ENCODE measurements at places on chromosomes 5 and 9. TPM values are rescaled to one million over a fixed set of nuclear protein-coding genes. Genes with fewer than 3 reads are reported as not detected.

DNA sequence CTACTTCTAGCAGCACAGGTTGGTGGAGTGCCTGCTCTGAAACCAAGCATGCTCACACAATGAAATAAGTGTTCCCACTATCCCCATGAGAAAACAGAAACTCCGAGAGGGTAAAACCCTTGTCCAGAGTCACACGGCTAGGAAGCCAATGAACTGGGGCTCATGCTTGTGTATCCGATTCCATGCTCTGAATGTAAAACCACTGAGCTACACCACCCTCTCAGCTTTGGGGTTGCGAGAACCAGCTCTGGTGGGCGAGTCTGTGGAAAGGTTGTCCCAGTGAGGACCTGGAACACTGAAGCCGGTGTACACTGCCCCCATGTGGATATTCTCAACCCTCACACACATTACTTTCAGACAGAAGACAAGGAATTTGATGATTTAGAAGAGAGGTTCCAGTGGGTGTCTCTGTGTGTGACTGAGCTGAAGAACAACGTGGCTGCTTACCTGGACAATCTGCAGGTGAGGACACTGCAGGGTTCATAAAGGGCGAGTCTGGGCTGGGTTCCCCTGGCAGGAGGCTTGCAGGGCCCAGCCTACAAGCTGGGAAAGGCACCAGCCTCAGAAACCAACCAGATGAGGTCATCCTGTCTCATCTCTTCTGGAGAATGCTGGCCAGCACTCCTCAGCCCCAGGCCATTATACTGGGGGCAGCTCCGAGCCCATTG, 37.4 kb downstream of the ARHGEF37 start:
- no peaks in the 10 kb centered on the region for H3K27me3 ChIP-seq
- peaks cover 26% of the 10 kb centered on the region for H3K4me1 ChIP-seq
- H3K4me3 ChIP-seq, result no peak overlapping the region
- peak overlapping the region; percentile 25 for H3K27ac ChIP-seq
- H3K36me3 ChIP-seq, result peaks cover 71% of the 10 kb centered on the region

GRCh38 chr5:81230416-81230815, 2.7 kb upstream of the CKMT2 start:
- DNase-seq, result no peak
- H3K4me3 ChIP-seq, result no peak overlapping the region
- H3K36me3 ChIP-seq, result peaks cover 9% of the 10 kb centered on the region
- no peaks in the 10 kb centered on the region for H3K27me3 ChIP-seq
- H3K4me1 ChIP-seq, result peaks cover 39% of the 10 kb centered on the region

DNA sequence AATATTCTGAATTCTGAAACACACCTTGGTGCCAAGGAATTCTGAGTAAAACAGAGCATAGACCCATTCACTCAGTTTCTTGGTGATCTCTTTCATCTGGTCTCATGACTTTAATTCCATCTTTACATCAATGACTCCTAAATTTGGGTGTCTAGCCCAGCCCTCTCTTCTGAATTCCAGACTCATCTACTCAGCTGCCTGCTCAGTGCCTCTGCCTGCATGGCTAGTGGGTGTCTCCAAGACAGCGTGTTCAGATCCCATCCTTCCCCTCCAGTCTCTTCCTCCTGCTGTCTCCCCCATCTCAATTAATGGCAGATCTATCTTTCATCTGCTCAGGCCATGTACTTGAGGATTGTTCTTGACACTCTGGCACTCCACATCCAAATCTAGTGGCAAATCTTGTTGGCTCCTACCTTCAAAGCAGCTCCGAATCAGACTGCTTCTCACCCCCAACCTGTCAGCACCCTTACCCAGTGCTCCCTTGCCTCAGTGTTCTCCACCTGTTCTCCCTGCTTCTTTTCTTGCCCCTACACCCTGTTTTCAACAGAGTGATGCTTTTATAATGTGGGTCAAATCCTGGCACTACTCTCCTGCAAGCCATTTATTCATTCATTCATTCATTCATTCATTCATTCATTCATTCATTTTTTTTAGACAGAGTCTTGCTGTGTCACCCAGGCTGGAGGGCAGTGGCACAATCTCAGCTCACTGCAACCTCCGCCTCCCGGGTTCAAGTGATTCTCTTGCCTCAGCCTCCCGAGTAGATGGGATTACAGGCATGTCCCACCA, 5.3 kb downstream of the CAVIN4 start:
- H3K36me3 ChIP-seq, result peaks cover 8% of the 10 kb centered on the region
- no peak overlapping the region for H3K27ac ChIP-seq
- no peaks in the 10 kb centered on the region for H3K27me3 ChIP-seq
- no peak overlapping the region for H3K4me3 ChIP-seq
- H3K4me1 ChIP-seq, result peaks cover 36% of the 10 kb centered on the region

CARD9 gene
- total RNA-seq, result 1.2 TPM

- H3K4me1 ChIP-seq, result peaks cover 24% of the 10 kb centered on the region
- no peaks in the 10 kb centered on the region for H3K27me3 ChIP-seq
- no peak overlapping the region for H3K4me3 ChIP-seq
- peaks cover 11% of the 10 kb centered on the region for H3K36me3 ChIP-seq
These were observed 47.2 kb downstream of the CMYA5 start for GRCh38 chr5:79736528-79737514.

GRCh38 chr9:134390947-134391318, 64.7 kb downstream of the RXRA start:
- H3K27me3 ChIP-seq, result no peaks in the 10 kb centered on the region
- peaks cover 98% of the 10 kb centered on the region for H3K4me1 ChIP-seq
- H3K4me3 ChIP-seq, result no peak overlapping the region
- no peaks in the 10 kb centered on the region for H3K36me3 ChIP-seq
- no peak for DNase-seq
- H3K27ac ChIP-seq, result no peak overlapping the region

DNA sequence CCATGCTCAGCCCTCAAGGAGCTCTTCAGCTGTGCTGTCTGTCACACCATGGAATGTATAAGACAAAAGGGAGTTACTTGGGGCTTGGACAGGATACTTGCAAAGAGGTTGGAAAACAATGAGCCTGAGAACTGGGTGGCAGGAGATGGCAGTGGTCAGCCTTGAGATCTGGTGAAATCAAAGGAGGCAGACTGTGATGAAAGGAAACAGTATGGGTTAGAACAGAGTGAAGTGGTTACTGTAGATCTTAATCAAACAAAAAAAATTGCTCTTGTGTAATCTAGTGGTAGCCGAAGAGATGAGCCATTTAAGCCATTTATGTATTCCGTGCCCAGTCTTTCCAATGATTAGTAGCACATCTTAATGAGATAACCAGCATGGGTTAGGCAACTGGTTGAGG, 142.2 kb downstream of the SV2C start:
- no peak for DNase-seq
- H3K27ac ChIP-seq, result no peak overlapping the region
- H3K36me3 ChIP-seq, result no peaks in the 10 kb centered on the region

GRCh38 chr9:121640076-121640475, 11.4 kb upstream of the DAB2IP start:
- H3K27ac ChIP-seq, result peak overlapping the region; percentile 77
- peak; percentile 65 for DNase-seq
- peaks cover 88% of the 10 kb centered on the region for H3K4me1 ChIP-seq
- H3K4me3 ChIP-seq, result no peak overlapping the region

DNA sequence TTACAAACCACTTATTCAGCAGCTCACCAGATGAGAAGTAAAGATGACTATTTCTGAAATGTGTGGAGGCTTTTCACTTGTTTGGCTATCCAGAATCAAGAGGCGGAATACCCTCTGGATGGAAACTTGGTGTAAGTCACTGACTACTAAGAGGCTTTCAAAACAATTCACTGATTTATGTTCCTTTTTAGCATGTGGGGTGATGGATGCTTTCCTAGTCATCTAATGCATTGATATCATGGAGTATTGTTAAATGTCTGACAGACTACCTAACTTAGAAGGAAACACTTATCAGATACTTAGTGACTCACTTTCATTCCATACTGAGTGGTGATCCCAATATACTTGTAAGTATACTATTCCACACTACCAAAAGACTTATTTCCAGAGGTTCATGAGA, 141.4 kb downstream of the PLK2 start:
- H3K36me3 ChIP-seq, result no peaks in the 10 kb centered on the region
- H3K4me1 ChIP-seq, result no peaks in the 10 kb centered on the region
- no peak overlapping the region for H3K4me3 ChIP-seq
- no peaks in the 10 kb centered on the region for H3K27me3 ChIP-seq
- no peak overlapping the region for H3K27ac ChIP-seq

DNA sequence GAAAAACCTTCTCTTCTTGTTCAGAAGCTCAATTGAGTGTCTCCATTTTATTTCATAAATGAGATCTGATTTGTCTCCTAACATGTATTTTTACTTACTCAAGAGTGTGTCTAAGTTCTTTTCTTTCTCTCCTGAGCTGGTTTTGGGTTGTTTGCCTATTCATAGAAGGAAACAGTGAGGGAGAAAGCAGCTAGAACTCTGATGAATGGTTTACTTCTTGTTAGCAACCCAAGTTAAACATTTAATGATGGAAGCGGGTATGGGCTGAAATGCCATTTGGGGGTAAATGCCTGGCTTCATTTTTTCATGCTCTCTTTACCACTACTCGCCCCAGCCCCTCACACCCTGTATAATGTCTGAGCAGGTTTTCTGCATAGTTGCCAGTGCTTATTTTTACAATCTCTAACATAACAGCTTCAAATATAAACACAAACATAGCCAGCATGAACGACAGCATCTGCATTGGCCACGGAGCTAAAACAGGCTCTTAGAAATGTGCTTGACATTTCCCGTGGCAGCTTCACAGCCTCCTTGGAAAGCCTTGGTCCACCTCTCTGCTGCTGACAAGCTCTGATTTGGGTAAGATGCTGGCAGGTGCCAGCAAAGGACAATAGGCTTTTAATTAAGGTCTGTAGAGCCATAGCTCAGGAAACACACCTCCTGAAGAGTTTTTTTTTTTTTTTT, 321.1 kb downstream of the ARHGEF28 start:
- H3K4me1 ChIP-seq, result peaks cover 13% of the 10 kb centered on the region
- H3K27ac ChIP-seq, result no peak overlapping the region
- DNase-seq, result no peak

GRCh38 chr9:130296783-130297055, 31.2 kb downstream of the HMCN2 start:
- peak overlapping the region; percentile 16 for H3K27ac ChIP-seq
- H3K36me3 ChIP-seq, result no peaks in the 10 kb centered on the region
- peaks cover 11% of the 10 kb centered on the region for H3K4me1 ChIP-seq
- peaks cover 33% of the 10 kb centered on the region for H3K27me3 ChIP-seq
- no peak overlapping the region for H3K4me3 ChIP-seq

IZUMO3 gene
- not detected for total RNA-seq

IFNA13 gene
- not detected for total RNA-seq

DNA sequence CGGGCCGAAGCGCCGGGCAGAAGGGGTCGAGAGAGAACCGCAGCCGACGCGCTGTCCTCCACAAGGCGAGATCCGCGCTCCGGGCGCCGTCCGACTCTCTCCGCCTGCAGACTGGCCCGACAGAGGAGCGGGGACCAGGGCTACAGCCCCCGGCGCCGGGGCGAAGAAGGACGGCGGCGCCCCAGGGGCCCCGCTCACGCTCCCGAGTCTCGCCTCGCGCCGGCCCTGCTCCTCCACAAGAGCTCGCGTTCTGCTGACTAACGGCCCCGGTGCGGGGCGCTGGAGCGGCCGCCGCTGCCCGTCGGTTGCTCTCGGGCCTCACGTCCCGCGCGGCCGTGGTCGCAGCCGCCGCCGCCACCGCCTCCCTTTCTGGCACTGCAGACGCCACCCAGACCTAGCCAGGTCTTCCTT, 338 bp downstream of the ABHD17B start:
- peaks cover 81% of the 10 kb centered on the region for H3K4me1 ChIP-seq
- H3K36me3 ChIP-seq, result no peaks in the 10 kb centered on the region
- no peak for DNase-seq

NSMF gene
- 9.8 TPM for total RNA-seq

DNA sequence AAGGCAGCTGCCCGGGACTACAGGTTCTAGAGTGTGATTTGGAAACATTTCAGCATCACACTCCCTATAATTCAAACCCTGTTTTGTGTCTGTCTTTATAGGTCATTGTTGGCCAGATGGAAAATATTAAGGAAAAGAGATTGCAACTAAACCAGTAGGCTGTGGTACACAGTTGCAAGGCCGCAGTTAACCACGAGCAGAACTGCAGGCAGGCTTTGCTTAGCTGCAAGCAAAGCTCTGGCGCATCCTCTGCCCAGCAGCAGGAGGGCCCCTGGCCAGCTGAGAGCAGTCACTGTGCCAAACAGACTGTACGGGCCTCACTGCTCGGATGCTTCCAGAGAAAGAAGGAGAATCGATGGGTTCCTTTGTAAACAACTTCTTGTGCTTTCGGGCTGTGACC, 204.5 kb downstream of the DENND1A start:
- DNase-seq, result peak; percentile 22
- H3K36me3 ChIP-seq, result no peaks in the 10 kb centered on the region
- H3K4me1 ChIP-seq, result no peaks in the 10 kb centered on the region
- H3K4me3 ChIP-seq, result no peak overlapping the region
- H3K27me3 ChIP-seq, result no peaks in the 10 kb centered on the region

DNA sequence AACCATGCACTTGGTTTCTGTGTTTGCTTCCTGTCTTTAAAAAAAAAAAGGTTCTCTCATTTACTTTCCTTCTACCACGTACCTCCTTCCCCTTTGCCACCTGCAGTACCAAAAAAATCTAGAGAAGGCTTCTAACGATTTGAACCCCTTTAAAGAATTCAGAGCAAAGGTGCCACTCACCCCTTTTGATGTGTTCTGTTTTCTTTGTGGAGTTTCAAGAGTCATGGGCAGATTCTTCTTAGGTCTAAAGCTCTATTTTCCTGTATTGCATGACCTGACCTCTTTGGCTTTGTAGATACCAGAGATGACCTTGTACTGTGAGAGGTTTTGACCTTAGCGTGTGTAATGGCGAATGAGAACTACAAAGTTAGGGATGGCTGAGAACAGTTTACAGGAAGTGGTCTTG, 29.0 kb downstream of the TXNDC8 start:
- H3K36me3 ChIP-seq, result no peaks in the 10 kb centered on the region
- H3K27ac ChIP-seq, result no peak overlapping the region
- H3K4me3 ChIP-seq, result no peak overlapping the region
- no peak for DNase-seq

TRMT10B gene
- total RNA-seq, result 4.5 TPM

DNA sequence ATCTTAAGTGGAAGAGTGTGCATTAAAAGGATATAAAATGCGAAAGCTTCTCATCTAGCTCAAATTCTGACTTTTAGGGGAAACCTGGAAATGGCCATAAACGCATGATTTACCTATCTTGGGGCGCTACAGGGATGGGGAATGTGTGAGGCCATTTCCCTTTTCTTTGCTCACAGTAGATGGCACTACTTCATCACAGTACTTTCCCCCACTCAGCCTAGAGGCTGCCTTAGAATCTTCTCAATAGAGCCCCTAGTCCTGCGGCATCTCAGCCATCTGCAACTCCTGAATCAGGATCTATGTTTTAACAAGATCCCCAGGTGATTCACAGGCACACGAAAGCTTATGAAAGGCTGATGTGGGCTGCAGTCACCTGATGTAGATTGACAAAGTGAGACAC, 110.8 kb downstream of the LHFPL2 start:
- H3K36me3 ChIP-seq, result no peaks in the 10 kb centered on the region
- no peak overlapping the region for H3K27ac ChIP-seq
- H3K27me3 ChIP-seq, result no peaks in the 10 kb centered on the region
- DNase-seq, result no peak

DNA sequence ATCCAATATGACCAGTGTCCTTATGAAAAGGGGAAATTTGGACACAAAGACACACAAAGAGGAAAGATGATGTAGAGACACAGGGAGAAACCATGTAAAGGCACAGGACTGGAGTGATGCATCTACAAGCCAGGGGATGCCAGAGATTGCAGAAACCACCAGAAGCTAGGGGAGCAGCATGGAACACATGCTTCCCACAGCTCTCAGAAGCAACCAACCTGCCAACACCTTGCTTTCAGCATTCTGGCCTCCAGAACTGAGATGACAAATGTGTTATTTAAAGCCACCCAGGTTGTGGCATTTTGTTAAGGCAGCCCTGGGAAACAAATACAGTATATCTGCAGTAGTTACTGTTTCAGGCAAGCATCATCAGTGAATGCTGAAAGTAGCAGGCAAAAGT, 23.2 kb downstream of the DAP start:
- H3K27me3 ChIP-seq, result no peaks in the 10 kb centered on the region
- no peak for DNase-seq
- peaks cover 28% of the 10 kb centered on the region for H3K36me3 ChIP-seq
- H3K27ac ChIP-seq, result no peak overlapping the region
